ENCODE measurements at places on chromosomes 2 and 18.

DNA sequence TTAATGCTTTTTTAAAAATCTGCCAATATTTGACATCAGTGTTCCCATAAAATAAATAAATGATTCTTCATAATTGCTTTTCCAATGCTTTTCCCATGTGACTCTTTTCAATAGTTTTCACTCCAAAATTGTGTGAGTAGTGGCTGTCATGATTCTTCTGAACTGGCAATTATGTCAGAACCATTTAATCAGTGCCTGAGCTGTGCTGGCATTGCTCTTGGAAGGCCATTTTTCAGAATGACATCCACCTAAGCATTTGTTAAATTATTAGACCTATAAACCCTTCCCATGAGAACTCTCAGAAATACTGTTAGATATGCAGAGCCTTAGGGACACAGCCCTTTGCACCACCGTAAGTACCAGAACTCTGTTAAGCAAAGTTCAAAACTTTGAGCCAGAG lies 334.9 kb upstream of the RAB12 start:
- no peak for DNase-seq

GRCh38 chr18:44437603-44438002 lies 243.1 kb upstream of the SETBP1 start:
- no peak for DNase-seq

DNA sequence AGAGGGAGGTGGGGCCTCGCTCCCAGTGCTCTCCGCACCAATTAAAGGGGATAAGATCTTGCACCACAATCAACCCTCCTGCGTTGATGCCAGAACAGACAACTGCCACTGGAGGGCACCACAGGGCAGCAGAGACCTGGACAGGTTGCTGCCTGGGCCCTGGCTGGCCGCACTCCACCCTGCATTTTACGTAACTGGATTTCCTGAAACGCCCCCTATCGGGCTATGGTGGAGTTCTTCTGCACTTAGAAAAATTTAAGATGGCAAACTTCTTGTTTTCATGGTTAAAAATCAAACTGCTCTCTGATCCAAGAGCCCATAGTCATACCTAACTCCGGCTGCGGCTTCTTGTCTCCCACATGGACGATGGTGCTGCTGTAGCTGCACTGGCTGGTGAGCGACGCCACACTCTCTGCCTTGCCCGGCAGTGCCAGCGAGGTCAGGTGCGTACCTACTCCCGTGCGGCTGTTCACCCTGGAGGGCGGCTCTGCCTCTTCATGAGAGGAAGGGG lies 16.8 kb upstream of the HES6 start:
- peak; percentile 83 for DNase-seq

GRCh38 chr2:31957354-31958139 lies 53.3 kb downstream of the MEMO1 start:
- no peak for DNase-seq

DNA sequence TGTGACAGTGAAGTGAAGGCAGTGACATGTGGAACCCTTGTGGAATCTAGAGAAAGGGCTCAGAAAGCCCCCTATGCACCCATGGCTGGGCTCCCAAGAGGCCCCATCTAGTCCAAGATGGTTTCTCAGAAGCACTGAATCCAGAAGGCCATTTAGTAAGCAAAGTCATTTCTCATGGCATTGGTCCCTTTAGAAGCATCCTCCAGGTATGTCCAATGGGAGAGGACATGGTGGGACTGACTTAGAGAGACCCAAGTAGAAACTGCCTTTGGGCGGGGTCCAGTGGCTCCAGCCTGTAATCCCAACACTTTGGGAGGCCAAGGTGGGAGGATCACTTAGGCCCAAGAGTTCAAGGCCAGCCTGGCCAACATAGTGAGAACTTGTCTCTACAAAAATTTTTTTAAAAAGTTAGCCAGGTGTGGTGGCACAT lies 72.5 kb upstream of the RMDN2 start:
- DNase-seq, result no peak

DNA sequence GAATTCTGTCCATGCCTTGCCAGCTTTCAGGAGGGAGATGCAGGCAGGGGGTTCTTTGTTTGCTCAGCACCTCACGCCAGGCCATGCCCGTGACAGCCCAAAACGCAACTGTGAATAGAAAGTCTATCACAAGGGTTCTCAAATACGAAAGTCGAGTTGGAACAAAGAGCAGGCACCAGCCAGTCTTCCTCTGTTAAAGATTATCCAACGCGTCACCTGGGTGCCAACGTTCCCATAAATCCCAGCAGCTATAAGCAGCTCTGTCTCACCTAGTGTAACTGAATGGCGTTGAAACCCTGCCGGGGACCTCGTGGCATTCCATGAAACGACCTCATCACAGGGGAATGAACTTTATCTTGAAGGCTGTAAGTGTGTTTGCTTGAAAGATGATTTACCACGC lies 84.8 kb upstream of the GATA6 start:
- DNase-seq, result no peak

DNA sequence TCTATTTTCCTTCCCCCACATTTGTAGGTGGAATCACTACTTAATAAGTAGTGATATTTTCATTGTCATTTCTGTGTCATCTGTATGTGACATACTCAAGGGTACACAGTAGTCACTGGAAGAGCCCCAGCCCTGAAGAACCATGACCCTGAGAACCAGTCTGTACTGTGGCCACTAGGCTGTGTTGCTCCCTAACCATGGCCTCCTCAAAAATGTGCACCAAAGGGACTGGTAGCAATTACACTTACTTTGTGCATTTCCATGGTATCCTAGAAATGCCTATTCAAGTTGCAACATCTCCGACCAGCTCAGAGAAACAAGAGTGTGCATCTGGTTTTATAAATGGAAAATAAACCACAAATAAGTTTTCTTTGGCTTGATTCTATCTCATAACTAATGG lies 155.1 kb downstream of the DOCK10 start:
- DNase-seq, result peak; percentile 14

- no peak for DNase-seq
These were observed 927.0 kb downstream of the DPP10 start for GRCh38 chr2:115369400-115369799.

- DNase-seq, result no peak
These were observed 2.8 kb upstream of the KLHL14 start for GRCh38 chr18:32775628-32776027.

DNA sequence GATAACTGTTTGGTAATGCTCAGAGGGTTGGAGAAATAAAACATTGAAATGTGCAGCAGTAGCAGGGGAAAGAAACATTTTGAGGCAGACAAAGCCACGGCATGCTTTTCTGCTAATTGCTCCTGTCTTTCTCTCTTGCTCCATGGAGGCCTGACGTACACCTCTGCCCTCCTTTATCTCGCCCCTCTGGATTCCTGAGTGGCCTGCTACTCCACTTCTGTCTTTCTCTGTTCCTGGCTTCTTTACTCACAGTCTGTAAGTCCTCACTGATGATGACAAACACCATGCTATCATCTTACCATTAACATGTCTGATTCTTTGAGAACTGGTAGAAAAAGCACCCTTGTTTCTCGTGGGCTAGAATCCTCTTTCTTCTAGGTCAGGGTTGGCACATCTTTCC lies 392.9 kb downstream of the MEIS1 start:
- no peak for DNase-seq

DNA sequence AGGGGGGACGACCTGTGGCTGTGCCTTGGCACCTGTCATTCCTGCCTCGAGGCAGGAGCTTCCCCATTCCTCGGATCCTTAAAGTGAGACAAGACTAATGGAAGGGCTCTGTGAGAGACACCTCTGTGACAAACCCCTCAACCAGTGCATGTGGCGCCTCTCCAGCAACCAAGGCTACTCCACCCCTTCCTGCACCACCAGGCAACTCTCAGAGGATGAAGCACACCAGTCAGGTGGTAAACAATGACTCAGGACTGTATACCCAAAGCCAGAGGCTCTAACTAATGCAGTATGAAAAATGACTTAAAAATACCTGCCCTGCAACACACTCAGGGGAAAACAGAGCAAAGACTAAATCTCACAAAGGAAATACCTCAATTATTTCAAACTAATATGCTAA lies 136.9 kb downstream of the UXS1 start:
- peak; percentile 9 for DNase-seq

GRCh38 chr2:97724501-97724900 lies 11.1 kb downstream of the ZAP70 start:
- no peak for DNase-seq

GRCh38 chr2:164794432-164795231 lies 47.0 kb downstream of the COBLL1 start:
- DNase-seq, result no peak

DNA sequence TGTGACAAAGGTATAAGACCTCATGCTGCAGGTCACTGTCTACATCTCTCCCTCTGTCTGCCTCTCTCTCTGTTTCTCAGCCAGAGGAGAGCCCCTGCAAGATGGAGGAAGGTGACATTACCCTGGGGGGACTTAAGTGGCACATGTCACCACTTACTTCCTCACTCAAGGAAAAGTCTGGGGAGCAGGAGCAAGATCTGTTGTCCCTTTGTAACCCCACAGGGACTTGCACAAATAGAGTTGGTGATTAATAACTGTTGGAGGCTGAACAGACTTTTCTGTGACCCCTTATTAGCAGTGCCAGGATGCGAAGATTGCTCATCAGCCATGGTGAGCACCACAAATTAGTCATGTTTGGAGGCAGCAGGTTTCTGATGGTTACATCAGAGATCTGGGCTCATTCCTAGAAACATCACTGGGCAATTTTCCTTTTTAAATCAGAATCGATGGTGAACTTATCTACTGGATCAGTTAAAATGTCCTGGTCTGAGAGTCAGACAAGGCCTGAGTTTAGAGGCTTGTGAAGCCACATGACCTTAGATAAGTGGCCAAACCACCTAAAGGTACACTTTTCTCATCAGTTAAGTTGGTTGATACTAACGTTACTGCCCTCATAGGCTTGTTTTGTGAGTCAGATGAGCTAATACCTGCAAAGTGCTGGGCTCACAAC lies 81.2 kb upstream of the LTBP1 start:
- no peak for DNase-seq

DNA sequence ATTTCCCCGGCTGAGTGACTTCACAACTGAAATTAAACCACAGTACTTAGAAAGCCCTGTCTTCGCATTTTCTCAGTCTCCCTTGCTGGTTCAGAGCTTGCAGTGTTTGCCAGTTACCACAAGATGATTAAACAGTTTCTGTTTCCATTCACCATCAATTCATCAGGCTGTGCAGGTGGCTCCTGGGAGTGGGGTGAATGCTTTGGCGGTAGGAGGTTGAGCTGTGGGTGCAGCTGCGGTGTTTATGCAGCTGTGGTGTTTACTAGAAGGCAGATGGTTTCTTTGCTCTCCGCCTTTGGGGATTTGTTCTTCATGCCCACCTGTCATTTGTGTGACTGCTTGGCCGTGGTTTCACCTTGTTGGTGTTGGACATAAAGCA lies 16.1 kb downstream of the ACOXL start:
- DNase-seq, result peak; percentile 50

DNA sequence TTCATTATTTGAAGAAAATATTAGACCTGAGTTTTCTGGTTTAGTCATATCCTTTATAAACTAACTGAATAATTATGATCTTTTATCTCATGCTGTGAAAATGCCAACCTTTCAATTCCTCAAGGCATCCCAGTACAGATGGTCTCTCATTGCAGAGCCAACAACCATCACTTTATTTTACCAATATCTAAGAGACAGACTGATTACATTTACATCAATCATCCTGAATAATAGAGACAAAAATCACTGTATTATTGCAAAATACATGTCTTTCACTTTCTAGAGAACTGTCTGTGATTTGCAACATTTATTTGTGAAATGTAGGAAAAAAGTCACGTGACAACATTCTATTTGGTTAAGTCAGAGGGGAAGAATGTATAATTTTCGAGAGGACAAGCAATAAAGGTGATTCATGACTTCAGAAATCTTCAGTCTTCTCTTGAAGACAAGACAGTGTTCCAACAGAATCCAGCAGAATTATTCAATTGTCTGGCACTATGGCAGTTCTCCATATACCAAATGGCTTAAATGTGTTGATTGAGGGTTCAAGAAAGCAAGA lies 503.6 kb upstream of the SYT4 start:
- DNase-seq, result no peak

GRCh38 chr18:6923220-6923619 lies 193.7 kb downstream of the ARHGAP28 start:
- DNase-seq, result no peak

GRCh38 chr2:181805228-181806038 lies 86.1 kb upstream of the ITPRID2 start:
- DNase-seq, result no peak

DNA sequence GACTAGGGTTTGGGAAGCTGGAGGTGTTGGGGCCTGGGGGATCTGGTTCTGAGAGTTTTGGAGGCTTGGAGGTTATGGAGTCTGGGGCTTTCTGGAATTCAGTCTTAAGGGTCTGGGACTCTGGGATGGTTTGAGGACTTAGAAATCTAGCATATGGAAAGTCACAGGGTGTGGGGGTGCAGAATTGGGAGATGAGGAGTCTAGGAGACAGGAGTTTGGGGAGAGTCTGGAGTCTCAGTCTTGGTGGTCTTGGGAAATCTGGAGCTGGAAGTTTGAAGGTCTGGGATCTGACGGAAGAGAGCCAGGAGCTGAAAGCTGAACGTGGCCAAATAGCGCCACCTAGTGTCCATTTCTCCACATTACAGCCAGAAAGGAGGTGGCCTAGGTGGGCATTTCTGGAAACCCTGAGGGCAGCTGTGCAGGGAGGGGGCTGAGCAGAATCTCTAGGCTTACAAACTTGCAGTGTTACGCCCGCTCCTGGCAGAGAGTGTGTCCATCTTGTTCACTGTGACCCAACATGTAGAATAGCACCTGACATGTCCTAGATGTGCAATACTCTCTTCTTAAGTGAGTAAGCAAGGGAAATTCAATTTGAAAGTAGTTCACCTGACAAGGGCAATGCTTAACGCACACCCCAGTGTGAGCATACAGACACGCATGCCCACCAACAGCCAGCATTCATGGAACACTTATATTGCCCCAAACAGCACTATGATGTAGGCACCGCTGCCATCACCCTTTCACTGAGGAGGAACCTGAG lies 204.8 kb downstream of the TFCP2L1 start:
- DNase-seq, result no peak

DNA sequence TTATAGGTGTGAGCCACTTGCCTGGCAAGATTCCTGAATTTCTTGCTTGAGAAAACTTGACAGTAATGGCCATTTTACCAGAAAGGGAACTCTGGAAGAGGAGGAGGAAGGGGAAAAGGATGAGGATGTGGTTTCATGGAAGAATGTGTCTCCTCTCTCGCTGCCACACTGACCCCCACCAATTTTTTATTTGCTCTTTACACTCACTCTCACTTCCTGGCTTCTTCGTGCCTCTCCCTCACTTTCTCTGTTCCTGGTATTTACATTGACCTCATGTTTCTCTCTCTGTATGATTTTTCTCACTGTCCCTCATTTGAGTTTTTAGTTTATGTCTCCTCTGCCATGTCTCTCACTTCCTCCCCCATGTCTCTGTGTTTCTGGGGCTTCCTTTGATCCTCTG lies 134.5 kb upstream of the CAB39 start:
- no peak for DNase-seq

DNA sequence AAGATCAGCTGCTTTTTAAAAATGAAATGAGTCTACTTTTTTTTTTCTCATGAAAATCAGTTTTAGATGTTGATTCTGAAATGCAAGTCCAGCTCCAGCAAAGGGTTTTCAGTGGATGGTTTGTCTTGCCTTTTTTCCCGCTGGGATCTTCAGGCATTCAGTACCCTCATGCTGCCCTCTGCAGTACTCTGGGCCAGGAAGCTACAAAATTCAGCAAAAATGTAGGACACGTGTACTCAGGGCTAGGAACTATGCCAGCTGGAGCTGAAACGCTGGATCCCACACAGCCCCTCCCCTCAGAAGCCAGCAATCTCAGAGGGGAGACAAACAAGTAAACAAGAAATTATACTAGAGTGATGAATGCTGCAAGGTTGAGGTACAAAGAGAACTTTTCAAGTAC lies 97.3 kb downstream of the MMADHC start:
- DNase-seq, result no peak

GRCh38 chr2:177164131-177164530 lies 48.5 kb upstream of the HNRNPA3 start:
- no peak for DNase-seq
